ENCODE measurements at places on chromosomes 5 and 9.
A peak's percentile ranks its signal among the peaks of the same experiment; 100 is the strongest.

- no peak for DNase-seq
Measured at GRCh38 chr9:17799369-17799768, 220.5 kb downstream of the SH3GL2 start.

DNA sequence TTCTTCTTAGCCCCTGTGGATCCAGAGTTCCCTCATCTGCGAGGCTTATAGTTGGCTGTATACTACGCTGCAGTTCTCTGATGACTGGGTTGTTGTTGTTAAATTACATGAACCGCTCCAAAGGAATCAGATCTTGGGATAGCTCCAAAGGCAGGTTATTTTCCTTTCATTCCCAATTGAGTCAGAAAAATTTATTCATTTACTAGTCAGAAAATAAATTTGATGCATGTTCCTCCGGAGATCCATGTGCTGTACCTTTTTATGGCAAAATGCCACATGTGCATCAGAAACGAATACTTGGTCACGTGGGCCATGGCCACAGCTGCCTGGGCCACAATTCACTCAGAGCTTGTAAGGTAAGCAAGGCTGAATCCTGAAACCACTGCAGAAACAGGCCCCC is 304.0 kb downstream of the NR2F1-AS1 start:
- DNase-seq: no peak

DNA sequence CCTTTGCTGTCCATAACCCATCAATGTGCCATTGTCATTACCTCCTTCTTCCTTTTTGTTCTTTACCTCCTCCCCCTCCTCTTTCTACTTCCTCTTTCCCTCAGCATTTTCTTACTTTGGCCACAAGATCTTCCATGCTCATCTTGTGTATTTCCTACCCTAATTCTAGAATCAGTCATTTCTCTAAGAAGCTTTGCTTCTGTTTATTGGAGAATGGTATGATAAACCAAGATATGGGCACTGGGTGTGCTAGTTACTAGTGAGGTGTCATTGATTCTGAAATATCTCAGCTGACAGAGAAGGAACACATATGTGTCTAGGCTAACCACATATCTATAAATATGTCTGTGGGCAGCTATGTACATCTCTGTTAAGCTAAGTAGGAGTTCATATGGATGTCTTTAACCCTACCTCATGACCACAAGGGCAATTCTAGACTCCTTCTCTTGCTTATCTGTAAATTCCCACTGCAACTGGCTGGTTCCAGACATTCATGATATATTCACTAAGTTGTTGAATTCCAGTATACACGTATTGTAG is 2051.3 kb upstream of the CDH9 start:
- DNase-seq: no peak

DNA sequence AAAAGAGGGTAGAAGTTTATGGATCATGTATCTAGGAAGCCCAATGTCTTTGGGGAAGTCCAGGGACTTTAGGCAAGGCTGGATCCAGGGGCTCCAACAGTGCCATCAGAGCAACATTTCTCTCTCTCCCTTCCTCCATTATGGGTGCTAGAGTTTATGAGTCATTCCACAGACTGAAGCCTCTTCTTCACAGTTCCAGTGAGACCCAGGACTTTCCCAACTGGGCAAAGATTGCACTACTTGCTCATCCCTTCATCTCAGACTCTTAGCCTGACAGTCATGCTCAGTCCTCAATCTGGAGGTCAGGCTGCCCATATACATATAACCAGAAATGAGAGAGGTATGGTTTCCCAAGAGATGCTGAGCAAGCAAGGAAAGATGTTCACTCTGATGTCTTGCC is 110.7 kb downstream of the FEM1C start:
- DNase-seq: no peak

- DNase-seq: no peak
Measured at GRCh38 chr5:152488869-152489268, 83.8 kb upstream of the NMUR2 start.

GRCh38 chr9:99385814-99386279 is 163.8 kb downstream of the SEC61B start:
- peak; percentile 69 for DNase-seq

- DNase-seq: no peak
Measured at GRCh38 chr9:90515510-90515909, 127.1 kb downstream of the DIRAS2 start.

GRCh38 chr5:169954786-169955185 is 25.5 kb downstream of the INSYN2B start:
- no peak for DNase-seq

Data from NCI-H146 (cell line).